ENCODE measurements at places on chromosomes 16 and 17.

DNA sequence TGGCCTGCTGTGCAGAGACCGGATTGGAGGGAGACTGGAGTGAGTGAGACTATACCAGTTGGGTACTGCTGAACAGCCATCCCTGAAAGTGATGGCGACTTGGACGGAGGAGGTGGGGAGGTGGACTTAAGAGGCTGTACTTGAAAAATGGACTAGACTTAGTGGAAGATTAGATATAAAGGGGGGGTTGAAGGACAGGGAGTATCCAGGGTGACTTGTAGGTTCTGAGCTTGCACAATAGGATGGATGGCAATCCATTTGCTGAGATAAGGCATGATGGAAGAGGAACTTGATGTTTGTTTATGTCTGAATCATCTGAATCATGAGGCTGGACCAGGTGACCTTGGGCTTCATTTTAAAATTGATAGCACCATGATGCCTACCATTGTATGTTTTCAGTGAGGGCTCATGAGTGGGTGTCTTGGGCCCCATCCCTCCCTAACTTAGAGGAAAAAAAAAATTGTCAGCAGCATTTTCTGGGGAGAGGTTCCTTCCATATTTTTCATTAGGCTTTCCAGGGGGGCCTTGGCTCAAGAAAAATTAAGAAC, 41.2 kb downstream of the PRKCA start:
- DNase-seq = no peak

- DNase-seq = no peak
These were observed 98.4 kb upstream of the GSE1 start for GRCh38 chr16:85514598-85515318.

GRCh38 chr17:9209347-9209746, 188.0 kb downstream of the NTN1 start:
- DNase-seq = no peak

GRCh38 chr16:30369091-30369937, 980 bp downstream of the TBC1D10B start:
- DNase-seq = no peak

DNA sequence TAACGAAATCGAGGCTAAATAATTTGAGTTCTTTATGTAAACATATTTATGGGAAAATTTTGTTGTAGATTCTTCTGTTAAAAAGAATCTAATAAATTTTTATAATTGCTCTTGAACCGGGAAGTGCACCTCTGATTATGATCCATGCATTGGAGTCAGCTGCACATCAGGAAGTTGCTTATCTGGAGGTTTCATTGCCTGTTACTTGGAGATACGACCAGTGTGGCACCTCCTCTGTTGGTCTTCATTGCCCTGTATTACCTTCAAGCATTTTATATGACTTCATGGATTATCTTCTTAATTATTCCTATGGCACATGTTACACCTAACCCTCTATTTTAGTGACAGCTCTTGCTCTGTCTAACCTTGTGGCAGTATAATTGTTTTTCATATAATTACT, 312.6 kb upstream of the TBX2 start:
- no peak for DNase-seq

DNA sequence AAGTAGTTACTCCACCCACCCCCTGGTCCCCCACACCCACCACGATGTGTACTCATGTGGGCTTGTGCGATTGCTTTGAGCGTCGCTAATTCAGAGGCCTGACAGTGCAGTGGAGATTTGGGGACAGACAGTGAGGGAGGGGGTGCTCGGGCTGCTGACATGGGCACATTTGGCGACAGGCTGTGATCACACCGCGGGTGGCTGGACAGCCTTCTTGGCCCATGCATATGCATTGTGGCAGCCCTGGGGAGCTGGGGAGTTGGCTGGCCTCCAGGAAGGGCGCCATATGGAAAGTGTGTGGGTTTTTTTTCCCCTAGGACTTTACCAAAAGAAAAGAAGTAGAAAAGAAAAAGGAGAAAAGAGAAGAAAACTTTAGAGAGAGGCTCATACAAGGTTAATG, 275.5 kb upstream of the N4BP1 start:
- no peak for DNase-seq

DNA sequence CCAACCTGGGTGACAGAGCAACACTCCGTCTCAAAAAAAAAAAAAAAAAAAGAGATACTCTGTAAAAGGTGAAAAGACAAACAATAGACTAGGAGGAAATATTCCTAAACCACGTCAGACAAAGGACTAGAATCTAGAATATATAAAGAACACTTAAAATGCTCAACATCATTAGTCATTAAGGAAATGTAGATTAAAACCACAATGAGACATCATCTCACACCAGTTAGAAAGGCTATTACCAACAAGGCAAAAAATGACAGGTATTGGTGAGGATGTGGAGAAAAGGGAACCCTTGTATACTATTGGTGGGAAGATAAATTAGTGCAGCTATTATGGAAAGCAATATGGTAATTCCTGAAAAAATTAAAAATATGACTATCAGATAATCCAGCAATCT, 903.1 kb upstream of the SOX9 start:
- DNase-seq = no peak

GRCh38 chr16:7503666-7504065, 171.0 kb downstream of the RBFOX1 start:
- no peak for DNase-seq

GRCh38 chr17:29154516-29155226, 25.5 kb downstream of the MYO18A start:
- no peak for DNase-seq

DNA sequence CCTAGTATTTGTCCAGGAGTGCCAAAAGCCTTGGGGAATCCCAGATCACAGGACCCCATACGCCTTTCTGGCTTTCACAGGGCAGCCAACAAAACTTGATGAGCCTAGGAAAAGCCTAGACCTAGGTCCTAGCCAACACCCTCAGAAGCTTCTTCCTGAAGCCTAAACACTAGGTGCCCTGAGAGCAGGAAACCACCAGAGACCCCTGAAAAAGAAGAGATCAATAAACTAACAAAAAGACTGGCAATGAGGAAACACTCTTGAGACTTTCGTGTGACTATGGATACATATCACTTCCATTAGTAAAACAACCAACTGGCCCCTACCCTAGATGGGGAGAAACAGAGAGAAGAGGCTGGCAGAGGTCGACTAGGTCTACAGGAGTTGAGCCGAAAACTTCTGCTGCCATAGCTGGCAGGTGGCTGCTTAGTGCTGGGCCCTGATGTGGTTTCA, 1.2 kb downstream of the ORMDL3 start:
- no peak for DNase-seq

GRCh38 chr17:77728474-77728795, 230.1 kb upstream of the TNRC6C start:
- DNase-seq = no peak

GRCh38 chr16:2881783-2882649, 999 bp upstream of the FLYWCH2 start:
- DNase-seq = no peak

GRCh38 chr16:77193377-77193776, 2.4 kb downstream of the MON1B start:
- DNase-seq = no peak

- no peak for DNase-seq
These were observed 839.9 kb upstream of the RBFOX1 start for GRCh38 chr16:6492742-6493141.

GRCh38 chr17:74404218-74404617, 27.7 kb upstream of the GPRC5C start:
- no peak for DNase-seq

GRCh38 chr16:11047057-11047456, 102.7 kb downstream of the CLEC16A start:
- DNase-seq = no peak

DNA sequence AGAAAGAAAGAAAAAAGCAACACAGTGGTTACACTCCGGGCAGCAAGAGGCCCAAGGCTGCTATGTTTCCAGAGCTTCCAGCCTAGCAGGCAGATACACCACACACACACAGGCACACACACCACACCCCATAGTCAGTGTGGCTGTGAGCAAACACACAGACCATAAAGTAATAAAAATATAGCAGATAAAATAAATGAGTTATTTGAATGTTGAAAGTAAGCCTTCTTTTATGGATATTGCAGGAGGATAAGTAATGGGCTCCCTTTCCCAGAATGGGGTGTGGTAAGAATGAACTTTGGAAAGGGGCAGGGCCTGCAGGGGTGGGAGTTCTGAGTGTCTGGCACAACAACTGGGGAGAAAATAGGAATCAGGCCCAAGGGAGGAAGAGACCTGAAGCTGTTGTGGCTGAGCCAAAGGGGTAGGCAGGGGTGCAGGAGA, 4.8 kb upstream of the CDK5RAP3 start:
- no peak for DNase-seq

DNA sequence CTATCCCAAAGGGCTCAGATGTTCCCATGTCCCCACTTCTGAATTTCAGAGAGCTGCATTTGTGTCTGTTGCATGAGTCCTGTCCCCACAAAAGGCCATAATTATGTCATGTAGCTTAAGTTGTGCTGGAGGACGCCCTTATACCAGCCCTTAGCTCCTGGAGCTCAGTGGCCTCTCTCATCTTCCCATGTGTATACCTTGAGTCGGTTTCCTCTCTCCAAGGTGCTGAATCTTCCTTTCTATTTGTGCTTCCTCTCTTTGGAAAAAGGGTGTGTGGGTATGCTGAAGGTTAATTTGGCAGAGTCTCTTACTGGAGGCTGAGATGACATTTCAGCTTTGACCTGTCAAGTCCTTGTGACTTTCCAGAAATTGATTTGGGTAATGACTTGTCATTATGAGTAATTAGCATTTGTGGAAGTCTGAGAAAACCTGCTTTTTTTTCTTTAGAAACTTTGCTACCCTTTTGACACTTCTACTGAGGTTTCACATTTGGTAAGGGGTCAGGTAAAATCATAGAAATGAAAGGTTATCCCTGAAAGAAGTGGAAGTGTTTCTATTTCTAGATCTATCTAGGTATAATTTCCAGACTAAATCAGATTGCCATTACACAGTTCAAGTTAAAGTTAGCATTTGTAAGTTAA, 185.4 kb downstream of the ABCC12 start:
- no peak for DNase-seq

GRCh38 chr17:81833160-81833920, at the start of gene MCRIP1:
Gene MCRIP1, minus strand, starts transcription at chr17:81833291. Its CDS starts 8,785 bp downstream, at chr17:81824506.
- peak; percentile 70 for DNase-seq

DNA sequence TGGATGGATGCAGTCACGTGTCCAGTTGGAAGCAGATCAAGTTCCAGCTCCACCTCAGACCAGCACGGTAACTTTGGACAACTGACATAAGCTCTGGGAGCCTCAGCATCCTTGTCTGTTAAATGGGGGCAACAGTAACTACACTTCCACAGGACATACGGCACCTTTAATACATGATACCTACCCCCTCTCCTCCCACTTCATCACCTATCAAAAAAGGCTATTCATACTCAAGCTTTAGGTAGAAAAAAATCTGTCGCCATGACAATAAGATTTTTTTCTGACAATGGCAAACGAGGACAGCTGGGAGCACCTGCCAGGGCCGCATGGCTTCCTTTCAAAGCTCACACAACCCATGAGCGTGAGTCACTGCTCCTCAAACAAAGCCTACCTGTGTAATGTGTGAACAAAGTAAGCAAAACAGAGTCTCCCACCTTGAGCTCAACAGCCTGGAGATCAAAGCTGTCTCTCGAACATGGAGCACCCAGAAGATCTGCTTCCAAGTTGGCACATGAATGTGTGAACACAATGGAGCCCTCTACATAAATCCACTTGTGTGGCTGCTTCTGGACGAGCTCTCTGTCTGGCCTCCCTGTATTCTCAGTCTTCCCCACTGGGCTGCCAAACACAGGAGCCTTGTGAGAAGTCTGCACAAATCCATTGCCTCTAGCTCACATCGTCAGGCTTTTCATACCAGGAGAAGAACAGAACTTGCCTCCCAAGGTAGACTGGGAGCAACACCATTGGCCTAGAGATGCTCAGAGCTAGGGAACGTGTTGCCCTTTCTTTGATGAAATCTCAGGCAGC, 459.7 kb downstream of the SOX9 start:
- DNase-seq = no peak

DNA sequence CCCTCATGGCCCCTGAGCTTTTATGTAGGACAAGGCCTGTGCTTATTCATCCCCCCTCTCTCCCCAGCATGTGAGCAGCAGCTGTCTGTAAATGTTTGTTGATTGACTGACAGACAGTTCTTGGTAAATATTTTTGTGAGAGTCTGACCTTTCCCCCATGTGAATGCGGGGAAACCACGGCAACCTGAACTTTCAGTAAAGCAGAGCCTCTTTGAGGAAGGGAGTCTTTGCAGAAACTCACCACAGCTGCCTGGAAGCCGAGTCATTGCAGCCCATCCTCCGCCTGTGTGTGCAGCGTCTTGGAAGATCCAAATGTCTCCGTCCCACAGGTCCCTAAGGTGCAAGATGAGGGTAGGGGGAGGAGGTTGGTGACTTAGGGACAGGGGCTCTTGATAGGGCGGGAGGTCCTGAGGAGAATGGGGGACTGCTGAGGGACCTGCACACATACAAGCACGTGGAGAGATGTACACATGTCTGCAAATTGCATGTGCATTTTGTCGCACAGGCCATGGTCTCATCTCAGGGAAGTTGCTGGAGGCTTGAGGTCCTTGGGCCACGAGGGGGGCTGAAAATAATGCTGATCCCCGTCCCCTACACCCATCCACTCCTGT, 23.0 kb upstream of the IL21R start:
- no peak for DNase-seq

DNA sequence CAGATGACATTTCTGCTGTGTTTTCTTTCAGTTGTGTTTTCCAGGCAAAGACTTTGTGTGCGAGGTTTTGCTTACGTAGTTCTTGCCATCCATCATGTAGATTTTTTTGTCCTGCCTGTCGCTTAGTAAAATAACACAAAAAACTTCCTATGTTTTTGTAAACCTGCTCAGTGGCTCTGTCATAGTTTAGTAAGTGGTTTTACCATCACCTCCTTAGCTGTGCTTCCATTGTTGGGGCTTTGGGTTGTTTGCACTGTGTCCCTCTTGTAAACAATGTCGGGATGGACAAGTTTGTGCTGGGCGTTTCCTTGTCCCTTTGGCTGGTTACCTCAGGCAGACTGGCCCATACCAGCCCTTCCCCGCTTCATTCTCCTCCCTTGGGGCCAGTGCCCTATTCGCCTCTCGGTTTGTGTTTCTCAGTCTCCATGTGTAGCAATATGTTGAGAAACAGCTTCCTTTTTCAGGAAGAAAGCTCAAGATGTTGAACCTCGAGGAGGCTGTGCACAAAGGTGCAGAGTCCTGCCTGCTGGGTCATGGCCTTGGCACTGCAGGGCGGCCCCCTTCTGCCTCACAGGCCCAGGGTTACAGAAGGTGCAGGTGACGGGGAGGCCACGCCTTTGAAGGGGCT, 74.6 kb downstream of the KSR1 start:
- no peak for DNase-seq

GRCh38 chr17:50275279-50275678, 1.0 kb downstream of the TMEM92 start:
- no peak for DNase-seq

DNA sequence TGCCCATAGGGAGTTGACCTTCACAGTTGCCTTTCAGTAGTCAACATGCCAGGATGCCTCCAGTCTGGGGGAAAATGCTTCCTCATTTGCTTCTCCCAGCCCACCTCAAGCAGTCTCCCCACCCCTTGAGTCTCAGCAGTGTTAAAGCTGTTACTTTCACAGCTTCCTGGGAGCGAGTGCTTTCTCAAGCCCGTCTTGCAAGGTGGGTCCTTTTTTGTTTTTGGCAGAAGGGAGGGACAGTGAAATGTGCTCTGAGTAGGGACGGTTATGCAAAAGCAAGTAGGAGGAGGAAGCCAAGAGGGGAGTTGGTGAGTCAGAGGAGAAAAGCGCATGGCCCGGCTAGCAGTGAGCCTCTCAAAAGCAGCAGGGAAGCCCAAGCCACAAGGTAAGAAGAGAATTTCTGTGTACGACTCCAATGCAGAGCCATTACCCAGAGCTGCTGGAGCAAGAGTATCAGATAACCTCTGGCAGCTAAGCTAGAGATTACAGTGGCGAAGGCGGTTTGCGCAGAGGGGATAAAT, at the start of gene CHST4:
TSS of gene CHST4 (plus strand) at position 316 of the 521 bp plus-strand sequence. CDS start 10,252 bp downstream, outside the sequence.
- DNase-seq = no peak
